ENCODE measurements at places on chromosomes 4 and X.

GRCh38 chr4:185737489-185738037 is 74.4 kb downstream of the SORBS2 start:
- no peak for DNase-seq

GRCh38 chr4:99816545-99817308 is at the start of gene DAPP1:
TSS of gene DAPP1 (plus strand) at chr4:99816827. CDS start at chr4:99816914, 87 bp downstream.
- peak; percentile 77 for DNase-seq

DNA sequence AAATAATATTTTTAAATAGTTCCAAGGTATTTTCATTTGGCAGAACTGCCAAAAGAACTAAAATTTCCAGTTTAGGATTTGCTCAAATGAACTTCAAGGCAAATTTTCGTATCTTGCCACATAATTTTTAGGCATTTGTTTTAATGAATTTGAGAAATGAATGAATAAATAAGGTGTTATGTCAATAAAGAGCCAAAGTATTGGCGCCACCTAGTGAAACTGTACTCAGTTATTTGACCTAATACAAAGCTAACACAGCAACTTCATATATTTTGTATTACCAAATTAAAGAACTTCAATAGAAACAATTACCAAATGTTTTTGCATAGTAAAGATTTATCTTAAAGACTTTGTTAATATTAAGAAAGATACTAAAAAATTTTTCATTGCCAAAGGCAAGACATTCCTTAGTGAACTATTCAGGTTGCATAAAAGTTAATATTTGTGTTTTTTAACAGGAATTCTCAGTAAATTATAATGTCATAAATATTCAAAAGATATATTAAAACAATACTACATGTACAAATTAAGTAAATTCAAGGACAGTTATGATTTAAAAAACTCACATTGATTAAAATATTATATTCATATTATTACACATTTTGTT is 50.3 kb downstream of the STPG2 start:
- no peak for DNase-seq

DNA sequence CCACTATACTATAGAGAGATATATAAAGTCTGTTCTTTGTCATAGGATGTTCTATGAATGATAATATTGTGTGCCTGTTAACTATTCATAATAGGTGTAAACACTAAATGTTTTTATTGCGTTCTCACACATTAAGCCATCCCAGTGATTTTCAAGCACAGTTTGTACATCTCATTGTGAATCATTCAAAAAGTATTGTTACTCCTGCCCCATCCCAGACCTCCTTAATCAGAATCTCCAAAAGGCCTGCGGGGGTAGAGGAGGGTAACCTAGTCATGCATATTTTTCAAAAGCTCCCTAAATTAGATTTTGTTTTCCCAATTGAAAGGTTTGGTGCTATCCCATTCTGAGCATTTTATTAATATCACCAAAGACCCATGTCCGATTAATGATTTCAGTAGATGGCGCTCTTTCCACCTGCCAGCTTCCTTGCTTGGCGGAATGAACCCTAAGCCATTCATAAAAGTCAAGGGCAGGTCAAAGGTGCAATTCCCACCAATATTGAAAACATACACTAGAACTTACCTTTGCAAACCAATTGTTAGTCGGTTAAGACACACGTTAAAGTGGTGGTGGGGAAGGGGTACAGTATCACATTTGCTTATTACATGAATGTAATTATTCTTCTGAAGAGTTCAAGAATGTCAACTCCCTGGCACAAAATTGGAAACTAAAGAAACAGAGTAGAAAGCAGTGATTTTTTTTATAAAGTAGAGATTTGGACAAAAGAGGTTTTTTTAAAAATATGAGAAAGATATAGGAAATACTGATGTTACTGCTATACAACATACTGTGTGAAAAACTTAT is 5.8 kb upstream of the TET2 start:
- peak; percentile 41 for DNase-seq

DNA sequence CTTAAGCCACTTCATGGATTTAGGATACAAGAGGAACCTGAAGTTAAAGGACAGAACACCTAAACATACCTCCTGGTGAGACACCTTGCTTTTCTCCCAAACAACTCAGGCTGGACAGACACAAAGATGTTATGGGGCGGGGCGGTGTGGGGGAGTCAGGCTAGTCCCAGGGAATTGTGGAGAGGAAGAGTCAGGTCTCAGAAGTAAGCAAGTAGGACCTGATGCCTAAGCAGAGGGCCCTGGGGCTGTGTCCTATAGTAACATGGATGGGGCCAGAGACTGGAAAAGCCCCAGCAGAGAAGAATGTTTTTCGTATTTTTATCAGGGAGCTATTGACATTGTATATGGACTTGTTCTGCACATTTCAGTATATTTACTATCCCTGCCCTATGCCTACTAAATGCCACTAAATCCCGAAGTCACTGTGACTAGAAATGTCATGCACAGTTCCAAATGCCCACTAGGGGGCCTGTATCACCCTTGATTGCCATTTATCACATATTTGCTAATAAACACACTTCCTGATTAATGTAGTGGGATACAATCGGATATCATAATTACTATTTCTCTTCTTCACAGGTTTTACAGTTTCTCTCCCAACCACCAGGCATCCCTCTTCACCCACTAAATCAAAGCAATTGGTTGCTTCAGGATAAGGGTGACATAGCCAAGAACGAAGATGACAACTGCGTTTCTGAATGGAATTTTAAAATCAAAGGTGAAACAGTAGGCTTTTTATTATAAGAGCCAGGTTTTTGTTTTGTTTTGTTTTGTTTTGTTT is 23.8 kb upstream of the ARHGAP10 start:
- DNase-seq = peak; percentile 59

DNA sequence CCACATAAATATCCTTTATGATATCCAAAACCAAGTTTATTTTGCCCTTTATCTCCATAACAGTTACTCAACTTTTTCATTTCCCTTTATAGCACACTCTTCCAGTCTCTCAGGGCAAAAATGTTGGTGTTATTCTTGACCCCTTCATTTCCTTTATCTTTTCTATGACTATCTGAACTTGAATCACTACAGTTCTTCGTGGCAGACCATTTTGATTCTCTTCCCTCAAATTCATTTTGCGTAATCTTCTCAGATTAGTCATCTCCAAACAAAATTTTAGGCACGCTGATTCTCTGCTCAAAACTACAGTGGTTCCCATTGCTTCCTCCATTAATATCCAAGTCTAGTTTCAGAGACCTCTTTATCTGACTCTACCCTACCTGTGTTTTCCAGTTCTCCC is 26.1 kb downstream of the RUFY3 start:
- DNase-seq = no peak

- DNase-seq = no peak
These were observed 1.5 kb downstream of the MAN2B2 start for GRCh38 chr4:6576512-6576911.

- DNase-seq = no peak
These were observed 16.0 kb downstream of the XG start for GRCh38 chrX:2767631-2768455.

GRCh38 chrX:37302569-37302968 is 46.6 kb upstream of the PRRG1 start:
- no peak for DNase-seq

- DNase-seq = peak; percentile 69
These were observed 531 bp downstream of the ZNF141 start for GRCh38 chr4:337932-338758.

- no peak for DNase-seq
These were observed 117.0 kb downstream of the TBL1X start for GRCh38 chrX:9581771-9582385.

DNA sequence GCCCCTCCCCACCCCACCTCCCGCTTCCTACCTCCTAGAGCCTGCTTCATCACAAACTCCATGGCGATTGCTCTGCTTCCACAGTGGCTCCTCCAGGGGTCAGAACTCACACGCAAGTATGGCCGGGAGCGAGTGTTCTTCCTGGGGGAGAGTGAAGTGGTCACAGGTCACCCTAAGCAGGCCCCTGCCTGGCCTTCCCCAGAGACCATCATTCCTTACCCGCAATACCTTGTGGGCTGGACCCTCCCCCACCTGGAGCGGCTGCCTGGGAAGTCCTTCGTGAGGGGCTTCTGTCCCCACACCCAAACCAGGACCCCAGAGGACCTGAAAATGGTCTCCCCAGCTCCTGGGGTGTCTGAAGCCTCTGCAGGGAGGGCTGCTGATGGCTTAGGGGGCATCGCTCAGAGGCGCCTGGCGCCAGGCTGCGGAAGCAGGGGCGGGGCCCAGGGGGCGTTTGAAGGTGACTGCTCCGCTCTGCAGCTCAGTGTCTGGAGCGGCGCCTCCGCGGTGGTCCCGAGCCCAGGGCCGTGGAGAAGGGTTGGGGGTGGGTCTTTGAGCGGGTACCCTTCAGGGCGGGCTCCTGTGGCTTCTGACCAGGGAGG is 1.4 kb downstream of the CPLX1 start:
- DNase-seq = no peak

DNA sequence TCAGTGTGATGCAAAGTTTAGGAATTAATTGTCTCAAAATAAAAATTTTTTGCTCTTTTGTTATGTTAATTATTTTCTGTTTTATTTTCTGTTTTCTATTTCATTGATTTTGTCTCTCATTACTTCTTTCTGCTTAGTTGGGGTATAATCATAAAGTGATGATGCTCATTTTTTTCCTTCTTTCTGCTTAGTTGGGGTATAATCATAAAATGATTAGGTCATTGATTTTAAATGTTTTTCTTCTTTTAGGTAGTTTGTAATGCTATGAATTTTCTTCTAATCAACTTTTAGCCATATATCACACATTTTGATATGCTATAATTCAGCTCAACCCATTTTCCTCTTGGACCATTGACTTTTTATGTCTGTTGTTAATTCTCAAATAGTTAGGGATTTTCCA is 43.7 kb downstream of the NEUROG2 start:
- DNase-seq = no peak

DNA sequence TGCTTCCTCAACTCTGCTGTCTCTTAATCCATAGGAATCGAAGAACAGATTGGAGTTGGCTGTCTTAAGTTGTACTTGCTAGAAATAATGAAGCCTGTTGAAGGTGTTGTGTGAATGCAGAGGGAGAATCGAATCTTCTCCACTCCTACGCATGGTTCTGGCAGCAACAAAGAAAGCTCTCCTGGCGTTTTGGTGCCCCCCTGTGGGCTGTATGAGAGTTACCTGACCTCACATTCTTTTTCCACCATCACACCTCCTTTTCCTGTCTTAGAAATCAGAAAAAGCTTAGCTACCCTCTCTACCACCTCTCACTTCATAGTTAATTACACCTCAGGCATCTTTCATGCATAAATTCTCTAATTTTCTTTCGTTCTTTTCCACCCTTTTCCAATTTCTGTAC is 16.3 kb downstream of the KLF8 start:
- DNase-seq = peak; percentile 65

DNA sequence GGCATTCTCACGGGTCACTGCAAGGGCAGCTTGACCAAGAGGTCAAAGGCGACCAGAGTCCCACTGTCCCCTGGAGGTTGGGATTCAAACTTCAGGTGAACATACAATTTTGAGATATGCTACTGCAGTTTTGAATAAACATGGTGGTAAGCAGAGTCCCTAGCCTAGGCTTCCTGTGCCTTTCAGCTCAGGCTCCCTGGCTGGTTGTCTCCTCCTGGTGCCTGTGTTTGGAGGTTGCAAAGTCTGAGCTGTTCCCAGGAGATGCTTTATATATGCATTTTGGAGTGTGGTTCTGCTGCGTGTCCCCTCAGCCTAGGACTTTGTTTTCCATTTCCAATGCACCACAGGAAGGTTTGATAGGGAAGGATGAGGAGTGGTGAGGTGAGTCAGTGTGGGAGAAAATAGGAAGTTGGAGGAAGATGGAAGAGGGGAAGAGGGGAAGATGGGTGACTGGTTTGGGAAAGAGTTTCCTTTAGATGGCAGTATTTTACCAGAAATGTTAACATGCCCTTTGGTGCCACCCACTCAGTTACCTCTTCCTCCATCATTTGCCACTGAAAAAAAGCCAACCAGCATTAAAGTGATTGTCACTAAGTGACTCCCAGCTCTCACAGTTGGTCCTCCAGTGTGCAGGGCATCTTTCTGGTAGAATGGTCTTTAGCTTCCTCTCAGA is 211.7 kb upstream of the AGTR2 start:
- DNase-seq = no peak

DNA sequence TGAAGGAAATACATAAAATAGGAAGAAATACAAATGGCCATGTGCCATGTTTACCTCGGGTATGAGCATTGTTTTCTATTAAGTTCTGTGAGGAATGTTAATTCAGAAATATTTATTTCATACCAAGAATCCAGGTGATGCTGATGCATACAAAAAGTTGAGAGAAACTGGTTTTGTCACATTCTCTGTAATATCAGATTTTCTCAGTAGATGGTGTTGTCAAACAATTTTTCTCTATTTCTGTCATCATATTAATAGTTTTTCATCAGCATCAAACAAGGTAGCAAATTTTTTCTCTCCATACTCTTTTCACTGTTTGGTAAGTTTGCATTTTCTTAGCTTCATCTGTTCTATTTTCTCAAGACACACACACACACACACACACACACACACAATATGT is 179.8 kb downstream of the KLHL4 start:
- no peak for DNase-seq

- DNase-seq = no peak
These were observed 1023.0 kb upstream of the GRID2 start for GRCh38 chr4:91280551-91281290.

- DNase-seq = no peak
These were observed 527.7 kb downstream of the ANKRD50 start for GRCh38 chr4:124184792-124185191.

GRCh38 chrX:21757960-21758359 is at the start of gene SMPX:
TSS of gene SMPX (minus strand) at chrX:21758116. CDS start at chrX:21754290, 3,826 bp downstream.
- no peak for DNase-seq

DNA sequence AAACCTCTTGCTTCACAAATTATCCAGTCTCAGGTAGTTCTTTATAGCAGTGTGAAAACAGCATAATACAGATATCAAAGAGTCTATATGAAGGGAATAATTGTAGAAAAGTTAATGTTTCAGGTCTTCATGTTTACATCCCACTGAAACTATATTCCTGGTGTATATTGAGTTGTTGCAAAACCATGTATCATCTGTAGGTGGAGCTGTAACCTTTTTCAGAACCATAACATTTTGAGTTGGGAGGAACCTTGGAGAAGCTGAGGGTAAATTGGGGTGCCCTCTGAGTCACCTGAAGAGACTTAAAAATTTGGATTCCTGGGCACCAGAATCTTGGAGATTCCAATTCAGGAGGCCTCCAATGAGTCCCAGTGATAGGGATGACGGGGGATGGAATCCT is 51.9 kb upstream of the TAPT1 start:
- DNase-seq = no peak

DNA sequence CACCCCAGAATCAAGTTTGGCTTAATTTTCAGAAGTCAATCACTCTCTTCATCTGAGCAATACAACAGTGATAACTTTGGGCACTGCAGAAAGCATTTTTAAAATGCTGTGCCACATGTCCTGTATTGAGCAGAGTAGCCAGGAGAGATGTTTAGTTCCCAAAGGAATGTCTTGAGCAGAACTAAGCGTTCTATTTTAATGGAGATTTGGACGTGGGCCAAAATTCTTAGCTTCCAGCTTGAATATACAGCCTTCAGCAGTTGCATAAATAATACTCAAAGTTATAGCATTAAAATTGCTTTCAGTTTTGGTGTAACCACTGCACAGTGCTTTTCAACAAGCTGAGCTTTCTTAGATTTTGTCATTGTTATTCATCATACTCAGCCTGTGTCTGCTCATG is 679.2 kb downstream of the NLGN4X start:
- DNase-seq = no peak

All from stimulated activated CD8-positive, alpha-beta memory T cell treated with anti-CD3 and anti-CD28 coated beads, Interleukin-4, amount 100 ng/mL, for 48 hours (primary cell).